Hematopoietic multipotent progenitor cell treated with erythropoietin and hydrocortisone succinate and interleukin-3 and kit ligand, for 4 days (in vitro differentiated cells): ENCODE measurements at places on chromosomes 5 and 9.

DNA sequence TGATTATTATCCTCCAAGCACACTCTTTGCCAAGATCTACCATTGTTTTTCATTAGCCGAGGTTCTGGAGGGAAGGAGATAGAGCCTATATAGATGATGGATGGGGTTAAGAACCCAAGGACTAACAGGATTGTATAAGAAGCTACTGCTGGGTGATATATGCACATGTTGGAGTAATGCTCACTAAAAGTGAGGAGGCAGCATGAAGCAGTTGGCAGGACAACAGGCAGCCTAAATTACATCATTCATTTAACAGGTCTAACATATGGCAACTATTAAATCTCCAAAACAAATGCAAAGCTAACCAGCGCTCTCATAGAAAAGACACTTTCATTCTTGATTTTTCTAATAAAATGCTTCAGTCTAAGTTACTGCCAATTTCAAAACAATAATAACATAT, 293.2 kb downstream of the EPB41L4A start:
- DNase-seq = no peak

DNA sequence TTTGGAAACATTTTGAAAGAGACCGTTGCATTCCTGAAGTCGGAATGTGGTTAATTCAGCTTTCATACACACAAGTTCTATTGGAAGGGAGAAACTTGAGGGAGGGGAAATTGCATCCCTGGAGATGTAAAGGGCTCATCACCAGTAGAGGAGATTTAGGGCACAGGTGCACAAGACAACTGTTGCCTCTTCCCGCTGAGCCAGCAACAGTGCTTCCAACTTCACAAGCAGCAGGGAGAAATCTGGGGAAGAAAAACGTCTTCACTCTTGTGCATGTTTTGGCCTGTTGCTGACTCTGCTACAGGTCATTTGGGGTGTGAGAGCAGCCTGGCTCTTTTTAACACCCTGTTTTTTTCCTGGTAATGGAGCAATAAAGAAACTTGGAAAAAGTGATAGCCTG, 277.9 kb downstream of the GAS1 start:
- no peak for DNase-seq

DNA sequence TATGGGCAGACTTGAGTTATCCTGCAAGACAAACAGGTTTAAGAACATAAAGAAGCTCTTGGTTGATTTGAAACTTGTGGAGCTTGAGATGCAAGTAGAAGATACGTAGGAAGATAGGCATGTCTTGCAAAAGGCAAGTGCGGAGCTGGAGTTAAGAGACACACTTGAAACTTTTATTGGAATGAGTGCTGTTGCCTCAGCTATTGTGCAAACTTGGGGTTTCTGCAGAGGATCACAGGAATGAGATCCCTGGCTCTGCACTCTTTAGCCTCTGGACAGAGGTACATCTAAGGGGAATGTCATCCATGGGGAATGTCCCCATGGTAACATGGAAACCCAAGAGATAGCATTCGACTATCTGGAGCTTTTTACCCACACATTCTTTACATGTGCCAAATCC, 121.1 kb downstream of the ADCY2 start:
- DNase-seq = no peak

GRCh38 chr9:15157381-15157780, 149.6 kb downstream of the TTC39B start:
- no peak for DNase-seq

- peak; percentile 49 for DNase-seq
Measured at GRCh38 chr5:148011398-148012137, 52.2 kb upstream of the SPINK5 start.

DNA sequence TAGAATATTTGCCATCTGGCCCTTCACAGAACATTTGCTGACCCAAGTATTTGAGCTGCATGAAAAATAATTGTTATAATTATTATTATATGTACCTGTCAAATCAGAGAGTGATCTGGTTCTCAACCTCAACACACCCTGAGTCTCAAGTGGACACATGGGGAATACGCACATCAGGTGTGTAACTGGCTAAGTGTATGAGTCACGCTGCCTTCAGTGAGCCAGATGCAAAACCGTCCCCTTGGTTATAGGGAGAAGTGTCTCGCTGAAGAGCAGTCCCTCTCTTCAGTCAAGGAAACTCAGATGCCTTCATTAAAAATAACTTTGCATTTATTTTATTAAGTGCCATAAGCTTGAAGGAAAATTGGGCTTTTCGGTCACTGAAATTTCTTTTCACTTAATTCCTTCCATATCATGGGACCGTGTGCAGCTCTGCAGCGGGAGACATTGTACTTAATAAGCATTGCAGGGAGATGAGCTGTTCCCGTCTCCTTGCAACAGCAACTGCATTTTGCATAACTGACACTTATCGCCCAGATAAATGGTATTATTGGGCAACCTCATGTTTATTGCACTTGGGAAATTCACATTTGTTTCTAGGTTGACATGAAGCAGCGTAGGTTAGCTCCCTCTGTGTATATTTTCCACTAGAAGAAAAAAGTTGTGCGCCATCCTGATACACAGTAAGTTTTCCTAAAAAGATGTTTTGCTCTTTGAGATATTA, 512.3 kb upstream of the DAP start:
- no peak for DNase-seq

DNA sequence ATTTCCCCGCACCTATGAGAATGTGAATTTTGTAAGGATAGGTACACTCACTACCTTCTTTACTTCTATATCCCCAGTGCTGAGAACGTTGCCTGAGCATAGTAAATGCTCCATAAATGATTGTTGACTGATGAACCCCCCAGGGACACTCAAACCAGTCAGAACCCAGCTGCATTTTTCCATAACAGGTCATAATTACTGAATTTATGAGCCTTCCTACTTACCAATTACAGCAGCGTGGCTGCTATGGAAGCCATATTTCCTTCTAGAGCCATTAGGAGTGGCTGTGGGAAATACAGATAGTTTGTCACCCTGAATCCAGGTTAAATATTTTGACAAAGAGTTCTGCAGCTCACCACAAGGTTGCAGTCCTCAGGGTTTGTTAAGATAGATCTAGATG, 135.0 kb downstream of the TAF11L14 start:
- no peak for DNase-seq

- DNase-seq = no peak
Measured at GRCh38 chr9:129284607-129285291, 106.7 kb upstream of the IER5L start.

DNA sequence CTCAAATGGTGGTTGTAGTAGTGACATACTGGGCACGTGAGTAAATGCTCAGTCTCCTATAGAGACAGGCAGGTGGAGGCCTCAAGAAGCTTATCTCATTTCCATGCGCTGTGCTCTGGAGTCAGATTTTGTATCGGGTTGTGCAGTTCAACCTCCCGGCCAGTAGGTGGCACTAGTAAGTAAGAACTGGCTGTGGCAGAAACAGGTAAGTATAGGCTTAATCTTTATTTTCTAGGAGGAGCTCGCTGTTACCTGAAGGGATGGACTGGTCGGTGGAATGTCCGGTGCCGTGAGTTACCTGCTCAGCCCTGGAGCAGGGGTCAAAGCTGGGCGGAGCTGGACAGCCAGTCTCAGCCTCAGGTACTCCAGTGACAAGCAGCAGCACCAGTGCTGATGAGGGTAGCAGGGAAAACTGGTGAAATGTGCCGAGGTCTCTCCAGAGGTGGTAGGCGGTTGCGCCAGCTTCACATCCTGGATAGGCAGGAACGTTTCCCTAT, 880.1 kb upstream of the SEMA6A start:
- peak; percentile 76 for DNase-seq

DNA sequence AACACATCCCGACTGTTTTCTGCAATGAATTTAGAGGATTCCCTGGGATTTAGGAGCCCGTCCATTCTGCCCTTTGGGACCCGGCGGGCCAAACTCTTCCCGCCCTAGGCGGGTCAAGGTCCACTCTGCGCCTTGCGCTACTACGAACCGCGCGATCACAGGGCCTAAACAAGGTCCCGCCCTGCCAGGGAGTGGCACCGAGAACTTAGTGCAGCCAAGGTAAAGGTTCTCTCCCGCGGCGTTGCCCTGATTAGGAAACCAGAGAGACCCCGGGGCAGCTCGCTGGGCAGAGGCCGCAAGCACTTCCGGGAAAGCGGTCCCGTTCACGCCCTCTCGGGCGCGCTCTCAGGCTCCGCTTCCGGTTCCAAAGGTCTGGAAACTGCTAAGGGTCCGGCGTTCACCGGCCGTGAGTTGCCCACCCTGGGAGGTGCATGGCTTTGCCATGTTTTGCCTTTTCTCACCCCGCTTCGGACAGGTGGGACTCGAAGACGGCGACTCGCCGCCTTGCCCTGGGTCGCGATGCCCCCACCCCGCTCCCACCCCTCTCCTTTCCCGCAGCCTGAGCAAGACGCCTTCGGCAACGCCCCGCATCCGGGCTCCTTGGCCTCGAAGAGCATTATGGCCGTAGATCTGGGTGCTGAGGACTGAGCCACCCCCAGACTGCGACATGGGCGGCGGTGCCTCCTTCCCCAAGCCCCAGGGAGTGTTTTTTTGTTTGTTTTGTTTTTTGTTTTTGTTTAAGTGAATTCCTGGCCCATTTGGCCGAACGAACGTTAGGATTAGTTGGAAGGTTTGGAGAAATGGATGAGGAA, 23.4 kb downstream of the HNRNPK start:
- DNase-seq = peak; percentile 90

DNA sequence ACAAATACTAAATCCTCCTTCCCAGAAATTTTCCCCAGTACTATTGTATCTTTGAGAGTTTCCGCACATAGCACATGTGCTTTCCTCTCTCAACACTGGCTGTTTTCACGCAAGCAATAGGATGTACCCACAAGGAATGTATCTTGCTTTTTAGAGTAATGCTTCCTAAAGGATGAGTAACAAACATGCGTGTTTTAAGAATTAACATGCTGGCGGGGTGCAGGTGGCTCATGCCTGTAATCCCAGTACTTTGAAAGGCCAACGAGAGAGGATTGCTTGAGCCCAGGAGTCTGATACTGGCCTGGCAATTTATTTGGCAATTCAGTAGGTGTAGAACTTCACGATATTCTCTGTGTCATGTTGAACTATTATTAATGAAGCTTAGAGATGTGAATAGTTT, 4.6 kb downstream of the RUFY1 start:
- no peak for DNase-seq

GRCh38 chr9:89594811-89595550, 9.8 kb upstream of the GADD45G start:
- no peak for DNase-seq

DNA sequence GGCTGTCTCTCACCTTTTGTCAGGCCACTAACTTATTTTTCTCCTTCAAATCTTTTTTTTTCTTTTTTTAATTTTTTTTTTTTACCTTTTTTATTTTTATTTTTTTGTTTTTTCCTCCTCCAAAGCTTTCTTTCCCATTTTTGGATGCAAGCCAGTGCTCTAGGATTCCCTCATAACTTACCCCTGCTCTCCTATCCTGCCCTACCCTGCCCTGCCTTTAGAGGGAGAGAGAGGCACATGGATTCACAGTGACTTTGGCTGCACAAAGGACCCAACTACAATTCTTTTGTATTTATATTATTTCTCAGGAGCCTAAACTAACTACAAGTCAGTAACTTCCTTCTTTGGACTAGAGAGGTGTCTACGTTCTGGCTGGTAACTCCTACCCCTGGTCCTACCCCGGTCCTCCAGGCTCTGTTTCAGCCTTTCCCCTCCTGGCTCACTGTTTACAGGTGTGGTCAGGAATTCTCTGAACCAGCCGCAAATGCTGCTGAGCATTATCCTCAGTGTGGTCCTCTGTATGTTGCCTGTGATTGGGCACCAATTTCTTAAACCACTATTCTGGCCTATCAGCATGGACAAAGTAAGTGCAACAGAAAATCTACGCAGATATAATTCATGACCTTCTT, 8.4 kb upstream of the RUSC2 start:
- peak; percentile 87 for DNase-seq

DNA sequence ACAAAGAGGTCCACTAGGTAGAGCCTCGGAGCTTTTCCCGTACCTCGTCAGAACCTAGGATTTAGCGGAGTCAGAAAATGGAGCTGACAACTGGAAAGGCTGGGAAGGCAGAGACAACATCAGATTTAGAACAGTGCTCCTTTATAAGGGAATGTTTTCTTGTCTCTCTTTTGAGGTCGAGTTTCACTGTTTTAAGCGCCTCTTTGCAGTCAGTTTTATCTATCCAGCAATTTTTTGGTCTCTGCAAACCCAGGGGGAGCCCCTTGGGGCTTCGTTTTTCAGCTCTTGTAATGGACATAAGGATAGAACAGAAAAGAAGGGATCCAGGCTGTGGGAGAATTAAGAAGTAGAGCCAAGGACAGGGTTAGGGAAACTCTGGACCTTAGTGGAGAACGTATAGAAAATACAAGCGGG, 80.5 kb downstream of the FNBP1 start:
- DNase-seq = no peak

GRCh38 chr5:90740244-90740799, 181.7 kb downstream of the ADGRV1 start:
- DNase-seq = no peak

GRCh38 chr9:131992906-131993657, 86.6 kb downstream of the MED27 start:
- DNase-seq = no peak

DNA sequence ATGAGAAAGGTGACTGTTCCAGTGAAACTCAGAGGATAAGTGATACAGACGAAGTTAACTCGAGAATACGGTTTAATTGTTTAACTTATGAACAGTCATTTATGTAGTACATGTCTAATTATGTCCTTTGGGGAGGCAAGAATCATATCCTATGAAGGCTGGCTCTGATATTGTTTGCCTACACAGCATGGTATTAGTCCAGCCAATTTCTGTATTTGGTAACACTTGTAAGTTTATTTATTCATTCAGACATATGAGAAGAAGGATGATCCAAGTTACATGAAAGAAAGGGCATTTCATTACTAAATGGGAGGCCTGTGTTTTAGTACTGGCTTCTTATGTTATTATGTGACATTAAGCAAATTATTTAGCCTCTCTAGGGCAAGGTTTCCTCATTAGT, 199.7 kb downstream of the NNT start:
- DNase-seq = no peak

GRCh38 chr9:35905912-35906679, at the start of gene HRCT1:
Gene HRCT1 (plus strand): TSS chr9:35906202. CDS start chr9:35906288, 86 bp downstream.
- DNase-seq = peak; percentile 43

DNA sequence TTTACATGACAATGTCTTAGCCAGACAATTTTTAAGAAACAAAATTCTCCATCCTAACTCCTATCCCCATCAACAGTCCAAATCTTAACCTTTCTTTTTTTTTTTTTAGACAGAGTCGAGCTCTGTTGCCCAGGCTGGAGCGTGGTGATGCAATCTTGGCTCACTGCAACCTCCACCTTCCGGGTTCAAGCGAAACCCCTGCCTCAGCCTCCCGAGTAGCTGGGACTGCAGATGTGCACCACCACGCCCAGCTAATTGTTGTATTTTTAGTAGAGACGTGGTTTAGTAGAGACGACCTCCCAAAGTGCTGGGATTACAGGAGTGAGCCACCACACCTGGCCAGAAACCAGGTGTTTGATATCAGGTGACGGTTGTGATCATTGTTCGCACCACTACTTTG, 10.2 kb downstream of the ABL1 start:
- no peak for DNase-seq

DNA sequence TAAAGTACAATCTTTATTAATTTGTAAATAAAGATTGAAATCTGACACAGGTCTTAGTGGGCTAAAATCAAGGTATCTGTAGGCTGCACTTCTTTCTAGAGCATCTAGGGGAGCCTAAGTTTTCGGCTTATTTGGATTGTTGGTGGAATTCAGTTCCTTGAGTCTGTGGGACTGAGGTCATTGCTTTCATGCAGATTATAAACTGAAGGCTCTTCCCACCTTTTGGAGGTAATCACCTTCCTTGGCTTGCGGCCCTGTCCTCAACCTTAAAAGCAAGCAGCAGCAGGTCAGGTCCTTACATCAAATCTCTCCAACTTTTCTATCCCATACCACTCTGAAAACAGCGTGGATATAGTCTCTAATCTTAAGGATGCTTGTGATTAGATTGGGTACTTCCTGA, 25.9 kb downstream of the MAT2B start:
- DNase-seq = no peak

GRCh38 chr5:38720554-38721361, 125.1 kb upstream of the OSMR start:
- peak; percentile 2 for DNase-seq
